ENCODE measurements at places on chromosomes 1 and 21.

DNA sequence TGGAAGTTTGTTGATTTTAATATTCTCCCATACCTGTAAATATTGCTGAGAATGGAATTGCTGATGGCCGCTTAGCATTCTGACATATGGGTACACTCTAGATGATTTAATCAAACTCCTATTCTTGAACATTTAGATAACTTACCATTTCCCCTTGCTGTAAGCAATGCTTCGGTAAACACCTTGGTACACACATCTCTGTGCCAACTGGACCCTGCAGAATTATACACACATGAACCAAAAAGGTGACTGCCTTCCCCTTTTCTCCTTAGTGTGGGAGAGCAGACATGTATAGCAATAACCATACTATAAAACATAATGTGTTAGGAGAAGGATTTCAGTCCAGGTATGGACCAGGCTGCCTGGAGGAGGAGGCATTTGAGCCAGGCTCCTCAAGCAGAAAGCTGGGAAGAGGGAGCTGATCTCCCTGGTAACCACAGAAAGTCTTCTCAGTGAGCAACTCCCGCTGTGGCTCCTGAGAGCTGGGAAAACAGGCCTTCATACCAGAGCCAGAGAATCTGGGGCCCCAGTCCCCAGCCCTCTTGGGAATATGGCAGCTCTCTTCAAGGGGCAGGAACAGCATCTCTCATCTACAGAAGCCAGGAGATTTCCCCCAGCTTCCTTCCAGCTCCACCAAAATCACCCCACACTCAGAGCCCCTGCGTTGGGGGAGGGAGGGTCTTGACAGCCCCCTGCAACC, 33.9 kb upstream of the CSF1 start:
- DNase-seq = no peak

- DNase-seq = no peak
Observed at GRCh38 chr1:87592156-87592555, 263.5 kb downstream of the LMO4 start.

GRCh38 chr1:226506921-226507320, 41.6 kb upstream of the STUM start:
- DNase-seq = no peak

GRCh38 chr1:156772728-156773497, 5.6 kb downstream of the PRCC start:
- DNase-seq = no peak

DNA sequence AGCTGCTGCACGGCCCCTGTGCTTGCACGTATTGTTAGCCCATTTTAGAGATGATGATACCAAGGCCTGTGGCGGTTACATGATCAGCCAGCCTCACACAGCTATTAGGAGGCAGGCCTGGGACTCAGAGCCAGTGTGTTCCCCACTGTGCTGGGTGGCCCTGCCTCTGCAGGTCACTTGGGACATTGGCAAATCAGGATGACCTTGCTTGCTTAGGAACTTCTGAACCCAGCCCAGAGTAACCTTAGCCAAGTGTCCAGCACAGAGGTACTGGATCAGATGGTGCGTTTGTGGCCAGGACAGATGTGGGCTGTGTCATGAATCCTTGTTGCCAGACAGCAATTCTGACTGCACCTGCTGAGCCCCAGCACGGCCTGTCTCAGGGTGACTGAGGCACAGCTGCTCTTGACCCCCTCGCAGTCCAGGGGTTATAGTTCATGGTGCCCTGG, 28.1 kb downstream of the LDLRAP1 start:
- no peak for DNase-seq

DNA sequence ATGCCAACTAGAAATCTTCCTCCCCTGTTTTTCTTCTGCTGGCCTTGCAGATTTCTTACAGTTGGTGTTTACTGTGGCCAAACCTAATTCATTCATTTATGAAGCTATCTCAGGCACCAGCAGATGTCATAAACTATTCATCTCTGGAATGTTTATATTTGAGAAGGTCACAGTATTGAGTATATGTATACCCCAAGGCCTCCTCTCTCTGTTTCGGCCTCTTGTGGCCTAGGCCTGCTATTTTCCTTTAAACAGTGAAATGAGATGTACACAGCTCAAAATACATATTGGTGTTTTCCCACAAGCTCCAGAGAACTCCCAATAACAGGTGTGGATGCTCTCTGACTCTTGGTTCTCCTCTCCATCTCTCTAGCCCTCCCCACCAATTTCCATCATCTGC, 520.7 kb upstream of the CAMK1G start:
- DNase-seq = no peak

GRCh38 chr1:158248118-158248517, 6.1 kb upstream of the CD1A start:
- DNase-seq = no peak

GRCh38 chr1:217249857-217250256, 381.0 kb downstream of the GPATCH2 start:
- DNase-seq = no peak

DNA sequence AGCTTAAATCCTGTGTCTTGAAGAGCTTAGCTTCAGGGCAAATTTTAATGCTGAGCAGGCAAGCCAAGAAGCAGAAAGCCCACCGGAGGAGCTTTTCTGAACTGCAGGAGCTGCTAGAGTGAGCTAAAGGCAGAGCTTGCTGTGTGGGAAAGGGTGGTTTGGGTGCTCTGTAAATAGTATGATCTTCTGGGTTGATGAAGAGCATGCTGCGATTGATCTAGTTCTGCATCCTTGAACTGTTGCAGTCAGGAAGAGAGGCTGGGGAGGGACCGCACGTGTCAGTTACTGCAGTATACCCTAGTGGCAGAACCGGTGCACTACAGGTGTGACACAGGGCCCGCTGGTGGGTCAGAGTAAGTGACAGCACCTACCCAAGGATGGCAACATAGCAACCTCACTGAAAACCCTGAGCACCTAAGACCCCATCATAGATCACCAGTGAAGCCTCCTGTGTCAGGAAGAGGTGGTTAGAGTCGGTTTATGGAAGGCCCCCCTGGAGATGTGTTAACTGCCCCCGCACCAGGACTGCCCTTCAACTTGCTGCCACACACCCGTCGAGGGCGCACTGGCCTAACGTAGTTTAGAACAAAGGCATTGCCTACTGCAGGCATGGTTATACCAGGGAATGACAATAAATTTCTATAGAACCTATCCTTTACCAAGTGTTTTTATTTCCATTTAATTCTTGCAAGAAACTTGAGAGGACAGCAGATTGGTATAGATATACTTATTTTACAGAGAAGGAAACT, 146.0 kb upstream of the KIAA0040 start:
- peak; percentile 51 for DNase-seq

DNA sequence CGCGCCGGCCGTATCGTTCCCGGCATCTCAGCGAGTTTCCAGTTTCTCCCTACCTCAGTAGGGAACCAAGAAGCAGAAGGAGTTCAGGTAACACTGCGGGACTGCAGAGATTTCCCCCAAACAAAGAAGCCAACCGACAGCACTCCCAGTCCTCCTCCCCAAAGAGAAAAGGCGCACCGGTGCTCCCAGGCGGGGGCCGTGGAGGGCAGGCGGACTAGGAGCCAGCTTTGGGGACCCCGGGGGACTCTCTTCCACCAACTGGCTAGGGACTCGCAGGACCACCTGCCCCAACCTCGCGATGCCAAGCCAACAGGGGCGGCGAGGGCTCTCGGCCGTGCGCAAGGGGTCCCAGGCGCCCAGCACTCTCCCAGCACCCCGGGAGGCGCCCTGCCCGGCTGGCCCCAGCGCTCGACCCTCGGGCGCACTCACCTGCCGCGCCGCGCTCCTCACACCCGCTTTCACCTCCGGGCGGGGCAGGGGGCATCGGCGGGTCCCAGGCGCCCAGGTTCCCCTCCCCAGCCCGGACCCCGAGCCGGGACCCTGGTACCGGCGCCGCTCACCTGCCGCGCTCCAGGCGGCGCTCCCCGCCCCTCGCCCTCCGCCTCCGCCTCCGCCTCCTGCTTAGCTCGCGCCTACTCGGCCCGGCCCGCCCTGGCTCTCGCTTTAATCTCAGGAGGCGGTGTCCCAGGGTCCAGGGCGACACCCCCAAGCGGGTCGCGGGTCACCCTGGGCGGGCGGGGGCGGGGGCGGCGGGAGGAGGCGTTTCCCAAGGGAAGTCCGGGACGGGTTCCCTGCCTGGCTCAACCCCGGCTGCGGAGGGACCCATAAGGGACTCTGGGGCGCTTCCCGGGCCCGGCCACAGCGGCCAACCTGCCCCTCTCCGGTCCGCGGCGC, at the start of gene TMPRSS2:
TSS of gene TMPRSS2 (minus strand) at position 638 of the 894 bp plus-strand sequence. CDS start 10,025 bp downstream, outside the sequence.
- DNase-seq = no peak

GRCh38 chr1:22297999-22298398, 153.7 kb upstream of the ZBTB40 start:
- DNase-seq = no peak

DNA sequence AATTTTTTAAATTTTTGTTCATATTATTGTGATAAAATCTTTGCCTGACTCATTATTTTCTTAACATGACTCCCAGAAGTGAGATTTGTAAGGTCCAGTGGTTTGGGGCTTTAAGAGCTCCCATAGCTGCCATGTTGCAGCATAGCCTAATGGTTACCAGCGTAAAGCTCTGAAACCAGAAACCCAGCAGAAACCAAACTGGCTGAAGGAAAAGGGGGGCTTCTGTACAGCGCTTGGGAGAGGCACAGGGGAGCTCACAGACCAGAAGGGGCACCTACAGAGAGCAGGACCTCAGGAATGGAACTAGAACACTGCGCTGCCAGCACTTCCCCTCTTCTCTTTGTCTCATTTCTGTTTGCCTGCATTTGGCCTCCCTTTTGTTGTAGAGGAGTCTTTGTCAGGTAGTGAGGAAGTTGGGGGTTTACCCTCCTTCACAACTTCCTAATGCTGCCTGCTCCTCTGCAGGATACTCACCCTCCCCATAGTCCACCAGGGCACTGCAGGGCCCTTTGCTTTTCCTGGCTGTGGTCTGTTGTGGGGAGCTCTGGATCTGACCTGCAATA, 2.6 kb upstream of the PYCR2 start:
- no peak for DNase-seq

DNA sequence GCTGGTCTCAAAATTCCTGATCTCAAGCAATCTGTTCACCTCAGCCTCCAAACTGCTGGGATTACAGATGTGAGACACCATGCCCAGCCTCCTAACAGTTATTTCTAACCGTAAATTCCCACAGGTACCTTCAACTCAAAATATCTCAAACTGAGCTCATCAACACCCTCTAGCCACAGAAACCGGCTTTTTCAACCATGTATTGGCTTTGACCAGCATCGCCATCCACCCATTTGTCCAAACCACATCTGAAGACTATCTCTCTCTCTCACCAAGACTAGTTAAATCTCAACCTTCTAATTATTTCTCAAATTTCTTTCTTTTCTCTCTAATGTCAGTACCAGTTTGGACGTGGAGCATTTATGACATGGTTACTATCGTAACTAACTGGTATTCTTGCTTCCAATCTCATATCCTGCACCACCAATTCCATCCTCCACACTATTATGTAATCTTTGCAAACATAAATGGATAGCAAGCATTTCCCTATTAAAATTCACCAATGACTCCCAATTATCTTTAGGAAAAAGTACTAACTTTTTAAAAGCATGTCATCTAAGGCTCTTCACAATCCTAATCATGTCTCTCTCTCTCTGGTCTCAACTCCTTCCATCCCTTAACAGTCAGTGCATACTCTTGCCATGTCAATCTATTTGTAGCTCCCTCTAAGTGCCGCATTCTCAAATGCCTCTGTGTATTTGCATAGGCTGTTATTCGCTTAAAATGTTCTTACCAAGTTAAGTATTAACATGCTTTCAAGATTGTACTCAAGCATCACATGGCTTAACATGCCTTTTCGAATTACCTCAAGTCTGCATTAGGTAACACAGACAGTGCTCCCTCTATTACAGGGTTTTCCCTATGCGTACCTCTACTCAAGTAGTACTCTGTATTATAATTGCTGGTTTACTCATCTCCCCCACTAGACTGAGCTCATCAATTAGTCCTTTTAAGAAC, 18.1 kb downstream of the RSBN1 start:
- DNase-seq = no peak

DNA sequence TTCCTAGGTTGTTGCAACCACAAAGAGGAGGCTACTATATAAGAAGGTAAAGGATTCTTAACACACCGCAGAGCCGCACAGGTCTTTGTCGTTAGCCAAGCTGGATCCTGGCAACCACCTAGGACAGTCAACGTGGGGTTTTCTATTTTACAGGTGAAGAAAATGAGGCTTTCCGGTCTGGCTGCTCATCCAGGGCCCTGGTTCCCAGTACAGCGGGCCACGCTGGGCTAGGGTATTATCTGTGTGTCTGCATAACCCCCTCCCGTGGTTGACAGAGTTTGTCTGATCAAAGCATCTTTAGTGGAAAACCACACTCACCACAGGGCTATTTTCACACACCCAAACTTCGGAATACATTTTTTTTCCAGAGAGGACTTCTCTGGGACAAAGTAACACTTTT, 39.0 kb upstream of the PDE9A start:
- no peak for DNase-seq

GRCh38 chr1:194366705-194367104, 1180.3 kb upstream of the B3GALT2 start:
- no peak for DNase-seq

DNA sequence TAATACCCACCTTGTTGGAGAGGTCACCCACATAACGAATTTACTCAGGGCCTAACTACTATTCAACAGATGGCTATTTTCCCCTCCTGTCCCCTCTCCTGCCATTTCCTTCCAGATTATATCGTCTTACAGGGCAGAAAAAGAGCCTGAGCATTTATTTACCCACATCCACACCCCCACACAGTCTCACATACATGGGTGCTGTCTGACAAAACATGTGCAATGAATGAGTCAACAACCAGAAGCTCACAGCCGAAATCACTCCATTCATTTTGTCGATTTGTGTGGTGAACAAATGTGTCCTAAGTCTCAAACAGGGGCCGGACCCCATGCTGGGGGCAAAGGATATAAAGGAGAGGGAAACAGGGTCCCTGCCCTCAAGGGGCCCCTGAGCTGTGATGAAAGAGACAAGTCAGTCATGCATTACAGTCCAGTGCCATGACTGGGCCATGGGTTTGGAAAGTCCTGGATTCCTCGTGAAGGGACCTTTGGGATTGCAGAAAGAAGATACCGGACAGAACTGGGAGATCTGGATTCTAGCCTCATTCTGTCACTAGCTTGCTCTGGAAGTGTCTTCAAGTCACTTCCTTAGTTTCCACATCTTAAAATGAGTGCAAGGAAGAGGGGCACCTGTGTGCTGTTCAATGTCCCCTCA, 16.4 kb upstream of the ZNF683 start:
- DNase-seq = no peak

- DNase-seq = no peak
Observed at GRCh38 chr1:67898033-67898726, 64.9 kb upstream of the GNG12 start.

Measured in stimulated activated CD4-positive, alpha-beta T cell treated with anti-CD3 and anti-CD28 coated beads, Interleukin-1b, Interleukin-23, amount 100 ng/mL, for 24 hours (primary cell).